ENCODE measurements at places on chromosomes 11 and 22.

DNA sequence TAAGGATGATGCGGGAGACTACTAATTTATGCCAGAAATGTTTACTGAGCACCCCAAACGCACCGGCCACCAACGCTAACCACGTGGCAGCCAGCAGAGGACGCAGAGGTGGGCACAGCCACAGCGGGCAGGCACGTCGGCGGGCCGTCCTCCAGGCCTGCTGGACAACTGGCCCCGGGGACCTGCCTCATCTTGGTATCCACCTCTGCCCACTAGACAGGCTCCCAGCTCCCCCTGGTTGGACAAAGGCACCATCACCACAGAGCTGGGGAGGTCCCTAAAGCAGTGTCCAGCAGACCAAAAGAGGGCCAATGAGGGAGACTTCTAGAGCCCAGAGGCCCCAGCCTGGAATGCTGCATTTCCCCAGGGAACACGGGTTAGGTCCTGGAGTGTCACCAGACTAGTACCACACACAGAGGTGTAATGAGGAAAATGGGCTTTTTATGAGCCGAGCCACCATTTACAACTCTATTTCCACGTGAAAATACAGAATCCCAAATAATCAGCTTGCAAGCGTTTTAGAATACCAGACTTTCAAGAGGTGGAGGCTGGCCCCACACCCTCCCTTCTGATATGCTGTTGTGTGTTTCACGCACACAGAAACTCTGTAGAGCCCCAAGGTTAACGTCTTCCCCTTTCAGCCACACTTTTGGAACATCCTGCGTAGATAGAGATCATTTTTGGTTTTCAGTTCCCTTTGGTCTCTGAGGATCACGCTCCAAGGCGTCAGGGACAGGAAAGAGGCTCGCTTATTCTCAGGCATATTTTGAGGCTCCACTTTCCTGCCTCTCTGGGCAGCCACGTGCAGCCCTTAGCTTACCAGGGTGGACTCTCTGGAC is 23.7 kb upstream of the BID start:
- DNase-seq: no peak

DNA sequence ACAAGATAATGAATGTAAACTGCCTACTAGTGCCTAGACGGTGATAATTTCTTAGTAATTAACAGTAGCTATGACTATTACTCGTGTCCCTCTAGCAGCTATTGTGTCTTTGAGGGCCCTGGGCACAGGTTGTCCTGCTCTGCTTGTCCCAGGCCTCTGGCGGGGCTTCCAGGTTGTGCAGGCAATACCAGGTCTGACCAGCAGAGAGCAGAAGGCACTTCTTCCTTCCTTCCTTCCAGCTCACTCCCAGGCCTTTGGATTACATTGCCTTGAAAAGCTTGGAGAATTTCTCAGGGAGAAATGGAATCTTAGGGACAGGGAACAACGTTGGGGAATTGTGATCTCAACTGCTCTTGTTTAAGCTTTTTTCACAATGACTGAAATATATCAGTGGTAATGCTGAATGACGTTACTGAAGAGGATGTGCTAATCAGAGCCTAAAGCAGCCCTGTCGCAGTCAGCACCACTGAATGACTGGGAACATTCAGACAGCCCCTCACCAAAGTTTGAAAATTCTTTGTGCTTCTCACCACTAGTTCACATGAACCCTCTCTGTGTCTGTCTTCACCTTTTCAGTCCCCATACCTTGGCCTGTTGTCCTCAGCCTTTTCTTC is 8.4 kb upstream of the CCKBR start:
- peak; percentile 27 for DNase-seq

GRCh38 chr11:74593463-74593862 is 1.1 kb downstream of the POLD3 start:
- no peak for DNase-seq

- no peak for DNase-seq
Observed at GRCh38 chr11:43581370-43582023, 99.0 kb upstream of the HSD17B12 start.

GRCh38 chr11:102464859-102465500 is 12.4 kb upstream of the TMEM123 start:
- no peak for DNase-seq

DNA sequence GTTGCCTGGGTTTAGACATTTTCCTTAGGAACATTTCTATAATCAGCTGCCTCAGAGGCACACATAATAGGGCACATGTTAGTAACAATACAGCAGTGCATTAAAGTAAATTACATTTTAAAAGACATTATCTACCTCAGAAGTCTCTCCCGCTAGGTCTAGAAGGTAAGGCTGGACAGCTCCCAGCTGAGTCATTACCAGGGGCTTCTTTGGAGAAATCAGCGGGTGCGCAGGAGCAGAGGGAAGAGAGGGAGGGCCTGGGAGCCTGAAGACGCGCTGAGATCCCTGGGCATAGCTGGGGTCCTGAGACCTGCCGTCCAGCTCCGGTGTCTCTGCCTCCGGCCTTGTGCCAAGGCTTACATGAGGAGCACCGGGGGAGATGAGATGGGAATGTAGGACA is 67.7 kb downstream of the TMPRSS5 start:
- no peak for DNase-seq

GRCh38 chr11:68867066-68867465 is 25.4 kb upstream of the CPT1A start:
- no peak for DNase-seq

DNA sequence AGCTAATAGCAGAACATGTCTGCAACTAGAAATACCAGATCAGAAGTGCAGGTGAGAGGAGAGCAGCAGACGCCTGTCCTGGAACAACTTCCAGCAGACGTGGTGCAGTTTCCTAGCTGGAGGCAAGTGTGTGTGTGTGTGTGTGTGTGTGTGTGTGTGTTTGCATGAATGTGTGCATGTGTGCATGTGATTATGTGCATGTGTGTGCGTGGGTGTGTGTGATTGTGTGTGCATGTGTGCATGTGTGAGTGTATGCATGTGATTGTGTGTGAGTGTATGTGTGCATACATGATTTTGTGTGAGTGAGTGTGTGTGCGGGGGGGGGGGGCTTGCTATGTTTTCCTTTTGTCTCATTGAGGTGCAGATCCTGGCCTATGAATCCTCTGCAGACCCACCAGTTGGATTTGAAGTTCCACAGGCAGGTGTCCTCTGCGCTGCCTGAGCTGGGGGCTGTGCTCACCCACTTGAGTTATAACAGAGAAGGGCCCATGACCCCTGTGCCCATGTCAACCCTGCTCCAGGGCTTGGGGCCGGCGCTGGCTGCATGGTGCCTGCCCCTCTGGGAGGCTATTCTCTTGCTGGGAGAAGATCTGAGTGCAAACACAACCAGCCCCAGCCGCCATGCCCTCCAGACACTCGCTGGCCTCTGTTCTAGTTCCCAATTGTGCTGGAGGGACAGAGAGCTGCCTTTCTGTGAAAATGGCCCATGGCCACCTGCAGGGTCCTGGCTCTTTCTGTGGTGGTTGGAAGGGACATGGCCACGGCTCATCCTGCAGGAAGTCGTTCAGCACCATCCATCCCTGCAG is 821.3 kb downstream of the BRD1 start:
- DNase-seq: no peak

DNA sequence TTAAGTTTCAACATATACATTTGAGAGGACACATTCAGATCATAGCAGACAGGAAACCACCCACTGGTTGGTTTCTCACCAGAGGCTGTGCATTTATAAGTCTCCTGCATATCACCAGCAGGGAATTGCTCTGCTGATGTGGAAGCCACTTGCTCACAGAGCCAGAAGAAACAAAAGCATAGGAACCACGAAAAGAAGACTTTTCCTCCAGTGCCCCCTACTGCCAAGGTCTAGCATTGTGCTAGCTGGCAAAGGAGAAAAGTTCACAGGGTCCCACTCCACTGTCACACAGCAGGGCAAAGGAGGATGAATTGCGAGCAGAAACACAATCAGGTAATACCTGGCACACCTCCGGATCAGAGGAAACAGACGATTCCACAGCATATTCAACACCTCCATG is 28.9 kb upstream of the ISX start:
- no peak for DNase-seq

DNA sequence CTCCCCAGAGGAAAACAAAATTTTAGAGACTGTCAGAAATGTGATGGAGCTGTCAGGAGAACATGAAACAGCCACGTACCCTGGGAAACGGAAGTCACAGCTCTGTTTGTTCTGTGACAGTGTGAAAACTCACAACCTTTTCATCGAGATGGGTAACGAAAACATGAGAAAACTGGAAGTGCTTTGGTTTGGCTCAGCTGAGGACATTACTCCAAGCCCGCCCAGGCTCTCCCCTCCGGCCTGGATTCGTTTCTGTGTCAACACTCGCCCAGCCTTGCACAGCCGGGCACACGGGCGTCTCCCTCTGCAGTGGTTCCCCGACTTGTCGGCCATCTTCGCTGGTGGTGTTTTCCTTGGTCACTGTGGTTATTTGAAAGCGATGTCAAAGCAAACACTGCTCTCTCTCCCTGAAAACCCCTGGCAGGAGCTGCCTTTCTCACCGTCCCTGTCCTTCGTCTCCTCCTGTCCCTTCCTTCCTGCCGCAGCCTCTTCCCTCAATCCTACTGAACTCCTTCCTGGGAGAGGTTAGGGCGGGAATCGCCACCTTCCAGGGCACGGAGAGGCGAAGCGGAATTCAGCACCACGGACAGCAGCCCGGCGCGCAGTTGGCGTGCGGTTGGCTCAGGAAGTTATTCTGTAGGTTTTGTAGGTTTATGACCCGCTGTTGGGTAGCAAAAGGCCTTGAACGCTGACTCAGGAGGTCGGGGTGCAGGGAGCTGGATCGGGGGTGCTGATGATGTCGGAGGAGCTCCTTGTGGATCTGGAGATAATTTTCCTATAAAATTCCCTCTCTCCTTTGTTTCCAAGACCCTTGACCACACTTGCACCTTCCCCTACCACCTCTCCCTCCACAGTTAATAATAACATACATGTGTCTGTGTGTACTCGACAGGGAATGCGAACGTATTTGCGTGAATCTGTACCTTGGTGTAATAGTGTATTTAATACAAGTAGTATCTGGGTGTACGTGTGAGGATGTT is 13.1 kb upstream of the RPS19BP1 start:
- DNase-seq: peak; percentile 71

- no peak for DNase-seq
Observed at GRCh38 chr11:28877340-28877739, 769.2 kb downstream of the METTL15 start.

DNA sequence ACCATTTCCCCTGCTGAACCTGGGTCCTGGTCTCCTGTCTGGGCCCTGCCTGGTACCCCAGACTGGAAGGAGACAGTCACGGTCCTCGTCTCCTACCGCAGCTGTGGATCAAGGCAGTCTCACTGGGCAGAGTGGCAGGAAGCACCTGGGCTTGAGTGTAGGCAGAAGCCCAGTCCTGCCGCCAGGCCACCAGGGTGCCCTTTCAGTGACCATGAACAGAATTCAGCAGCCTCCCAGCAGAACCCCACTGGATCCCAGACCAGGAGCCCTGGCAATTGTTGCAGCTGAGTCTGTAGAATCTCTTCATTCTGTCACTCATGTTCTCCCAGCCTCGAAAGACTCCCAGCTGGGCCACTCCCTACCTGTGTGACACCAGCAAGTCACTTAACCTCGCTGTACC is 25.5 kb upstream of the CREB3L1 start:
- DNase-seq: no peak
